Smooth muscle cell of the pulmonary artery (primary cell): ENCODE measurements at places on chromosomes 2 and 18. TPM values are rescaled to one million over a fixed set of nuclear protein-coding genes. Genes with fewer than 3 reads are reported as not detected.

Gene CYBRD1
- total RNA-seq: 265 and 312 TPM in 2 replicates

Gene LOXL3
- 110 and 319 TPM in 2 replicates for total RNA-seq

Gene POTEE
- total RNA-seq: not detected in 2 replicates

Gene UNC80
- total RNA-seq: 0.03 TPM in 1 of 2 replicates, not detected in the other

Gene USP14
- 45.9 and 54.2 TPM in 2 replicates for total RNA-seq

Gene TEKT4
- not detected in 2 replicates for total RNA-seq

Gene GPR148
- total RNA-seq: 0.07 TPM in 1 of 2 replicates, not detected in the other

Gene EPB41L3
- 0.69 and 3.6 TPM in 2 replicates for total RNA-seq
